ENCODE measurements at places on chromosomes 3 and 15.

DNA sequence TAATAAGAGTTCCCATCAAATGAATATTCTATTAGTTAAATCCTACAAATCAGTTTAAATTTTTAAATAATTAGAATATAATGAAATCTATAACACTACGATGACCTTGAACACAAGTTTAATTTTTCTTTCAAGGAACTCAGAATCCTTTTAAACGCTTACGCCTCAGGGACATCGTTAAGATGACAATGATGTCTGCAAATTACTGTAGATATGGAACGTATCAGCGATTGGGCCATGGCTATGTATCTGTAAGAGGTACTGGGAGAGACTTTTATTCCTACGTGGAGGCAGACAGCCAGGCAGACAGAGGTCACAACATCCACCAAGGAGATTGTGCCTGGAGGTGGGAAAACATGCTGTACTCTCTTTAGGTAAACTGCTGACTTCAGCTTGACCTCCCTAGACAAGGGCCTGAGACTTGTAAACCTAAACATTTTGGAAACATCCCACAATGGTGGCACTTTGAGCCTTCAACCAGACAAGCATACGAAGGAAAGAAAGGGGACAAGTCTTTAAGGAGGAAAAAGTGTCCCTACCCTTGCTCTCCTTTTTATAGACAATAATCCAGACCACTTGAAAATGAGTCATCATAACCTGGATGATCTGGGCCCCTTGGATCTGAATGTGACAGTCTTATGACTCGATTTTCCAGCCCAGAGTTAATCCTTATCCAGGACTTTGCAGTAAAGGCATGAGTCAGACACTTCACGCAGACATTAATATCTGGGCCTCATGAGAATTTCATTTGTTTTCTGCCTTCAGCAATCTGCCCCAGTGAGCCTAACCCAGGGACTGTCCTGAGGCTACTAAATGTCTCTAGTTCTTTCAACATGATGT, 6.8 kb upstream of the LDHAL6B start:
- DNase-seq: no peak

DNA sequence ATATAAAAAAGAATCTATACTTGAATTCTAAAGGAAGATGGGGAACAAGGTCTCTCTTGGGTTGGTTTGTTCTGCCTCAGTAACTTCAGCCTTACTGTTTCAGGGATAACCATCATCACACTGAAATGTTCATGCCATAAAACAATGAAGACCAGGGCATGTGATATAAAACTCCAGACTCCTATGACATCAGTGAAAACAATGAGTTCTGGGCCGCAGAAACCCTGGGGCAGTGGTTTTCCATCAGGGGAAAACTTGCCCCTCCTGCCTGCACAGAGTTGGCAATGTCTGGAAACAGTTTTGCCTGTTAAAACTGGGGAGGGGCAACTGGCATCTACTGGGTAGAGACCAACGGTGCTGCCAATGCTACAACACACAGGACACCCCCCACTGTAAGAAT, 46.8 kb downstream of the CA12 start:
- no peak for DNase-seq

DNA sequence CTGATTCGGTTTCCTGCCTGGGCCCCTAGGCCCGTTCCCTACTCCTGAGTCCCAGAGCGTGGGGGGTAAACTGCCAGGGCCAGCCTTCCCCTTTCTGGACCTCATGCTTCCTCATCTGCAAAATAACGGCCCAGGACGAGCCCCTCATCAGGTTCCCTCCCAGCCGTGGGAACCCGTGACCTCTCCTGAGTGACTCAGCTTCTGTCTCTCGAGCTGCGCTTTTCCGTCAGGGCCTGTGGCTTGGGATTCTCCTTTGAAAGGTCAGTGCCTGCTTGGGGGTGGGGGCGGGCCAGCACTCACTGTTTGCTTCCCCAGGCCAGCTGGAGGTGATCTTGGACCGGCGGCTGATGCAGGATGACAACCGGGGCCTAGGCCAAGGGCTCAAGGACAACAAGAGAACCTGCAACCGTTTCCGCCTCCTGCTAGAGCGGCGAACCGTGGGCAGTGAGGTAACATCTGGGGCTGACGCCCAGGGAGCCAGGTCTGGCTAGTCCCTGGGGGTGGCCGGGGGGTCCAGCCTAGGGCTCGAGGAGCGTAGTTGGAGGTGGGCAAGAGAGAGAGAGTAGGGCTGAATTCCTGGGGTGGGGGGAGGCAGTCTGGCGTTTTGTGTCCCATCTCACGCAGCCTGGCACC, 12.8 kb downstream of the MAN2A2 start:
- DNase-seq: no peak

DNA sequence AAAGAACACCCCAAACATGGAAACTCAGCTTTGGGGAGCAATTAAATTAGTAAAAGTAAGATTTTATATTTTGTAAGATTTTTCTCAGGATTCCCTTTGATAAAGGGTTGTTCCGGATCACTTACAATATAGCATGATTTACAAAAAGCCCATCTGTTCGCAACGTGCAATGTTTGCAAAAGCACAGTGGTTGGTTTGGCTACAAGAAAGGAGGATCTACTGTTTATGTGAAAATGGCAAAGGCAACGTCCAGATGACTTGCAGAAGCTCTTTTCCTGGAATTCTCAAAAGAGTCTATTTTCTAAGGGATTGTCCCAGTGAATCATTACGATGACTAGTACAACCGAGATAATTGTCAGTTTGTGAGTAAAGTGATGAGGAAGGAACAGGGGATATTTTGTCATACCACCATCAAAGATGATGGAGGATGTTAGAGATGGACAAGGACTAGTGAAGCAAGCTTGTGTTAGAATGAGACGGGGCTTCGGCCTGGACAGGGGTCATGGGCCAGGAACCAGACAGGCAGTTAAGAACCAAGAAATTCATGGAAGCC, 71.6 kb downstream of the CRYGS start:
- DNase-seq: no peak

DNA sequence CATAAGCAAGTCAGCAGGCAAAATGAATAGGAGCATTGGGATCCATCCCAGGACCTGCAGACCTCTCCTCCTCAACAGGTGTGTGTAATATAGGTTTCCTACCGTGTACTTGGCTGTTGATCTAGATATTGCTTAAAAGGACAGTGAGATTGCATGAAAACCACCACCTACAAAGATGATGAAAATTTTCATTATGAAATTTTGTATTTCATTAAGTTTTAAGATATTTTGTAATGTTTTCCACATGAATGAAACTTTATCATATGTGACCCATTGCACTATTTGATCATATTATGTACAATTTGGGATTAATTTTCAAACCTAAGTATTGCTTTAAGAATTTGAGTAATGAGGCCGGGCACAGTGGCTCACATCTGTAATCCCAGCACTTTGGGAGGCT, 94.3 kb upstream of the TRPM1 start:
- no peak for DNase-seq

DNA sequence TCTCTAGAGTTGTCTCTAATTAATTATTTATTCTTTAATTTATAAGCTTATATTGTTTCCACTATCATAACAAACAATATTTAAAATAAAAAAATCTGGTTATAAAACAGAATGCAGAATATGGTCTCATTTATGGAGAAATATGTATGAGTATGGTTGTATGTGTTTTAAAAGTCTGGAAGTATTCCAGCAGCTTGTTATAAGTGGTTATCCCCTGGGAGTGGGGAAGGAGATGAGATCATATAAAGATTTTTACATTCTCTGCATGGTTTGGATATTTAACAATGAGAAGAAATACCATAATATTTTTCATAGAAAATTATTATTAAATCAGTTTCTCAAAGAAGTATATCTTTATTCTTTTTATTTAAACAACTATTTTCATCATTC, 135.4 kb upstream of the MB21D2 start:
- no peak for DNase-seq

DNA sequence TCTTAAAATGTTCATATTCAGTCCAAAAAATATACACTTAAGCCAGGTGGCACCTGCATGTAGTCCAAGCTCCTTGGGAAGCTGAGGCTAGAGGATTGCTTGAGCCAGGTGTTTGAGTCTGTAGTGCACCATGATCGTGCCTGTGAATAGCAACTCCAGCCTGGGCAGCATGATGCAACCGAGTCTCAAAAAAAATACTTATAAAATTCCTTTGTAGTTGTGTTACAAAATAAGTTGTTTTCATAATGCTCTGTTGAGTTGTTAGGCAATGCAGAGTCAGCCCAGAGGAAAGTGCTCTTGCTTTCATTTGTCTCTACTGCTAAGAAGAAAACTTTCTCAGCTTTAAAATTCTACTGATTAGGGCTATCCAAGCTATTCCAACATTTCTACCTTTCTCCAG, 442.8 kb upstream of the ARRDC4 start:
- DNase-seq: no peak

DNA sequence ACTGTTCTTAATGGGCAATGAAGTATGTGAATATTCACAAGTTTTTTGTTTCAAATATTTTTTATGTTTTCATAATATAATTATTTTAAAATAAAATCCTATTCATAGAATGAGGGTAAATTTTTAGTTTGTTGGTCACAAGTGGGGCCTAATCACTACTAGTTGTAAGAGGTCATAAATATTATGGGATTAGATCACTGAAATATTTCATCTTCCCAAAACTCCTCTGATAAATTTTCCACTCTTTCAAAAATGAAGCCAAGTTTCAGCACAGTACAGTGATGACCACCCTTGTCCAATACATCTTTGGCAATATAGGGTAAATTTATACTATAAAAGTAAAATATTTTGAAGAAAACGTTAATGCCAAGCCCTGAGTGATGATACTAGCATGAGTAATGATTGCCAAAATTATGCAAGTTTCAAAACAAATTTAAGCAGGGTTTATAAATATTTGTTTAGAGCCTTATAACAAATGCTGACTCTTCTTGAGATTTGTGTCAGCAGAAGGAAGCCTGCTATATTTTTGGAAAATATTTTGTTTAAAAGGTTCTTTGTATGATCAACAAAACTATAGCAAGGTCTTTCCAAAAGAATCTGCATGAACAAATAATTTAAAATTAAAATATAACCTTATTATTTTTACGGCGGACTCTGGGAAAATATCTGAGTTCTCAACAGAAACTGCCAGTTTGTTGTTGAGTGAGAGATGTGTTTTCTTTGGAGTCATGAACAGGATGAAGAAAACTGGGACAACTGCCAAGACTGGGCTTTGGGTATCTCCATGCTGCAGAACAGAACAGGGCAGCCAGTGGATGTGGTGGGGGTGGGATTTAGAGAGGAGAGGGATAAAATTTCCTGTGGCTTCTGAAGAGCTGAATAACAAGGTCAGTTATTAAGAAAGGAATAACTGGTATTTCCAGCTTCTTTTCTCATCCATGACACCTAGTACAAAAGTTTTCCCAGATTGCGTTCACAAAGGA, 17.9 kb upstream of the TM4SF1 start:
- DNase-seq: no peak

GRCh38 chr3:46812237-46812791, 50.9 kb downstream of the MYL3 start:
- DNase-seq: peak; percentile 35

All from GM18507 (cell line).